NCI-H345 (cell line): ENCODE measurements at places on chromosomes 16 and 17.

DNA sequence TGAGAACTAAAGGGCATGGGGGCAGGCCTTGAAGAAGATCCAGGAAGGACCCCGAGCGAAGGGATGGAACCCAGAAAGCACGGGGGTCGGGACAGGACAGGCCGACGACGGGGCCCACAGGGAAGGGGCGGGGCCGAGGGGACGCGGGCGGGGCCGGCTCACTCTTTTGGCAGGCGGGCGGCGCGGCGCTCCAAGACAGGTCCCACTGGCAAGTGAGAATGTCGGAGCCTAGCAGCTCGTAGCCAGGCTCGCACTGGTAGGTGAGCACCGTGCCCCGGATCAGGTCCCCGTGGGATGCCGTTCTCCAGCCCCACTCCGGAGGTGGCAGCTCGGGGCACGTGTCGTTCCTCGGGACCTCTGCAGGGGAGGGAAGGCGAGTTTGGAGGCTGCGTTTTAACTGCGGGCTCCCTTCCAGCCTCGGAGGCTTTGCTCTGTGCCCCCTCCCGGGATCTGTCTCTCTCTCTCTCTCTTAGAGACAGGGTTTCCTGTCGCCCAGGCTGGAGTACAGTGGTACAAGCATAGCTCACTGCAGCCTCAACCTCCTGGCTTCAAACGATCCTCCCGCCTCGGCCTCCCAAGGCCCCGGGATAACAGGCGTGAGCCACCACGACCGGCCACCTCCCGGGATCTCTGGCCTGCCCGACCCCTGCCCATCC, 13.7 kb upstream of the CDIPT start:
- DNase-seq, result no peak

- DNase-seq, result no peak
Measured at GRCh38 chr17:39016193-39017153, 49.3 kb upstream of the FBXO47 start.

- no peak for DNase-seq
Measured at GRCh38 chr17:6439951-6440350, 4.3 kb upstream of the PIMREG start.

GRCh38 chr17:47229535-47230443, 20.6 kb downstream of the MYL4 start:
- DNase-seq, result peak; percentile 83

DNA sequence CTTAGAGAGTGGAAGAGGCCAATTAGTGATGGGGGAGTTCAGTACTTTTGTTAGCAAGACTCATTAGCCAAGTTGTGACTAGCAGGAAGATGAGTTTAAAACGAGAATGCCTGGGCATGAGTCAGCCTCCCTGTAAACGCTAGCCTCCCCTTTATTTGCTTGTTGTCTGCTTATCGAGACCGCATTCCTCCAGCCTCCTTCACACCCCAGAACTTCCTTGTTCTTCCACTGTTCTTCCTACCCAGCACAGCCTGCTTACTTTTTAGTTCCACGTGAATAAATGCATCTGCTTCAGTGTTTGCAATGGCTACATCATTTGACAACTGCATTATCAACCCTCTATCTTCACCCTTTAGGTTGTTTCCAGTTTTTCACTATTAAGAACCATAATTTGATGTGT, 20.2 kb upstream of the OR3A1 start:
- no peak for DNase-seq
